ENCODE measurements at places on chromosomes 3 and 15.

- no peak for DNase-seq
These were observed 143.3 kb upstream of the DPH6 start for GRCh38 chr15:35689266-35689665.

DNA sequence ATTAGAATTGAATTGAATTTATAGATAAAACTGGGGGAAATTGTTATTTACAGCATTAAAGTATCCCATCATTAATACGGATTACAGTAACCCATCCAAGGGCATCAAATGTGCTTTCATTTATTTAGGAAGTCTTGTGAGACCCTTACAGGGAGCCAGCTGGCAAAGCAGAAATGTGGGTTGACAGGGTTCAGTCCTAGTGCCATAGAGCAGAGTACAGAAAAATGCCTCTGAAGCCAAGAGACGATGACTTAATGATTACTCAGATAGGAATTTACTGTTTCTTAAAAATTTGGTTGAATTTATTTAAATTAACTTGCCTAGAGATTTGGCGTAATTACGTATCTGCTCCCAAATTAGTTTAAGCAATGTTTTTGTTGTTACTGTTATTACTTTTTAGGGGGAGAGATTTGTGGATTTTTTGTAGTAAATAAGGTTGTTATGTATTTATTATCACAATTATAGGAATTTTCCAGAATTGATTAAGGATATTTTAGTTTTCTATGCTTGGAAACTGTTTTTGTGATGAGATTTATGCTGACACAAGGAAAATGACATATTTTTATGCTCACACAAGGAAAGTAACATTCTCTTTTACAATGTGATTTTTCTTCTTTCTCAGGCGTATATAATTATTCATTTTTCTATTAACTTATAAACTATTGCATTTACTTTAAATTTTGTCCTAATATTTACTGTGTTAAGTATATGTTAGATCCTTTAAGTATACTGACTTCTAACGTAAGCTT lies 152.0 kb downstream of the EPHA6 start:
- no peak for DNase-seq

GRCh38 chr3:24315356-24315755 lies 179.3 kb downstream of the THRB start:
- no peak for DNase-seq

GRCh38 chr3:9087831-9088413 lies 124.7 kb upstream of the RAD18 start:
- no peak for DNase-seq

GRCh38 chr15:66489179-66489791 lies 8.3 kb downstream of the SNAPC5 start:
- no peak for DNase-seq

GRCh38 chr3:109050591-109051167 lies 67.3 kb downstream of the MORC1 start:
- peak; percentile 11 for DNase-seq

GRCh38 chr3:147514366-147515160 lies 105.4 kb downstream of the ZIC1 start:
- no peak for DNase-seq

- no peak for DNase-seq
These were observed 37.9 kb upstream of the MUC13 start for GRCh38 chr3:124972457-124972856.

- DNase-seq, result no peak
These were observed 54.4 kb upstream of the HERC1 start for GRCh38 chr15:63888146-63888545.

- DNase-seq, result no peak
These were observed 122.7 kb downstream of the DGKG start for GRCh38 chr3:186239321-186239720.

DNA sequence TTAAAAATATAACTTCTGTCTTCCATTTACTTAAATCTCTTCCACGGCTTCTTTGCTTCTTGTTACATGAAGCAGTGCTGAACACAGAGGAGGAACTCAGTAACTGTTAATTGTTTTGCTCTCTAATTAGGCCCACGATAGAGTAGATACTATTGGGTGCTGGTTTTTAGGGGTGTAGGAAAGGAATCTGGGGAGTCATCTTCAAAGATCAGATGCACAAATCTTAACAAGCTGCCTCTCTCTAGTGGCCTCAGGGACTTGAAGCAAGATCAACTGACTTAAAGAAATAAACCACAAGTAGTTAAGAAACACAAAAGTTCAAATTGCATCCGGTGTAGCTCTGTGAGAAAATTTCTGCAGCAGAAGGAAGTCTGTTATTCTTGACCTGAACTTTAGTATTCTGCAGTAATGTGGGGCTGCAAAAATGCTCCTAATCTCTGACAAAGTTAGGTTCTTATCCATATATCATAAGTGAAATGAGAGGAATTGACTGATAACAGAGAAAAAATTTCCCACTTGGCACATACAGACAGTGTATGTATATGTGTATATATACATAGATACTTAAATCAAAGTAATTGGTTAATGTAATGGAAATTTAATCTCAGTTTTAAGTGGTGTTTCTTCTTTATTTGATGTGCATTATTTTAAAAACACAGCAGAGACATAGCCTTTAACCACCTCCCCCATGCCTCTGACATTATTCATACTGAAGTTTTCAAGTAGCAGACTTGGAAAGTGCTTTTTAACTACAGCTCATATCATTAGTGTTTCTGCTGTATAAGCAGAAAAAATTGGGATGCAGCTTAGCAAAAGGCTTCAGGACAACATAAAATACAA lies 51.8 kb downstream of the CHST2 start:
- no peak for DNase-seq

GRCh38 chr15:59157840-59158700 lies 48.6 kb upstream of the LDHAL6B start:
- DNase-seq, result no peak

DNA sequence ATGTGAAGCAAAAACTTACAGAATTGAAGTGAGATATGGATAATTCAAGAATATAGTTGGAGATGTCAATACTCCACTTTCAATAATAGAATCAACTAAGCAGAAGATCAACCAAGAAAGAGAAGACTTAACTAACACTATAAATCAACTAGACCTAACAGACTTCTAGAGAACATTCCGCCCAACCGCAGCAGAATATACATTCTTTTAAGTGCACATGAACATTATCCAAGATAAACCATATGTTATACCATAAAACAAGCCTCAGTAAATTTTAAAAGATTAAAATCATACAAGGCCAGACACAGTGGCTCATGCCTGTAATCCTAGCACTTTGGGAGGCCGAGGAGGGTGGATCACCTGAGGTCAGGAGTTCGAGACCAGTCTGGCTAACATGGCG lies 5.5 kb upstream of the TEX55 start:
- DNase-seq, result no peak

DNA sequence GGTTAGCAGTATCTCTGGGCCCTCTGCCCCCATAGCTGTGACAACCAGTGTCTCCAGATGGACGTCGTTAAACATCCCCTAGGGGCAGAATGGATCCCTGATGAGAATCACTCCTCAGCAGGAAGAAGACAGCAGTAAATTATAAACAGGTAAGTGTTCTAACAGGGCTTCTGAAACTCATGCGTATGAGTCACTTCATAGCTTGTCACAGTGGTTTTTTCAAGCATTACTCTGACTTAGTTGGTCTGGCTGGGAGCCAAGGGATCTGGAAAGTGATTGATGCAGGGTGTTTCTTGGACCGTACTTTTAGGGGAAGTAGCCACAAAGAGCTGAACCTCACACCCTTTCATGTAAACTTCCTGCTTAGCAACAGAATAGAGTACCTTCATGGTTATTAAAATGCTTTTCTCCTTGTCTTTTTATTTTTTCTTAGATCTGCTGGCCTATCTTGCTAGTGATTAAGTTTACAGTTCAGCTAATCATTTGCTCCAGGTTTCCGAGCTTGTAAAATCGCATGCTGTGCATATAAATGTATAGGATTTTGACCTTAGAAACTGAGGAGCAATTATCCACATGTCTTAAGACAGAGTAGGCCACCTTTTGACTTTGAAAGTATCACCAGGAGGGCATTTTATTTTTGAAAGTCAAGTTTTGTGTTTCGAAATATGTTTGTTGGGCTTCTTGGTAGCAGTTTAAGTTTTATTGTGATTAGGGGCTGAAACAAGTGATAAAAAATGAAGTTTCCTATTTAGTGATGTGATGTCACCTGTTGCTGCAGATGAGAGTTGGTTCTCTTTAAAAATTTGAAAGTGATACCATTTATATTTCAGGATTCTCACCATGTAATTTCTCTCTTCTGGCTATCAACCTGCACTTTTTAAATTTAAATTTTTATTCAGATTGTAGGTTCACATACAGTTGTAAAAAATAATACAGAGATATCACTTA lies 333.9 kb downstream of the PTPRG start:
- no peak for DNase-seq

DNA sequence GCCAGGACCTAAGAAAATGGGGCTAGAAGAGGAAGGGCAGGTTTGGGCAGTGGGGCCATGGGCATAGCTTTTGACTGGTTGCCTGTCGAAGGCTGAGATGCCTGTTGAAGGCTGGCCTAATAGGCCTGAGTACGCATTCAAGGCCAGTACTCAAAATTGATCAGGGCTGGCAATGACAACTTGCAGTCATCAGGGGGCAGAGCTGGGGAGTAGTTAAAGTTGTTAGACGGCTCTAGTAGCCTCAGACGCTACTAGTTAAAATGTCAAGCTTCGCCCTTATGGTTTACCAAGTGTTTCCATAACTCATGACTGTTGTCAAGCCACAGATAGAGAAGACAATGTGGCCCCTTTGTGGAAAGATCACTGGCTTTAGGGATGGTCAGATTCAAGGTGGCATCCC lies 28.7 kb downstream of the SPG21 start:
- no peak for DNase-seq

DNA sequence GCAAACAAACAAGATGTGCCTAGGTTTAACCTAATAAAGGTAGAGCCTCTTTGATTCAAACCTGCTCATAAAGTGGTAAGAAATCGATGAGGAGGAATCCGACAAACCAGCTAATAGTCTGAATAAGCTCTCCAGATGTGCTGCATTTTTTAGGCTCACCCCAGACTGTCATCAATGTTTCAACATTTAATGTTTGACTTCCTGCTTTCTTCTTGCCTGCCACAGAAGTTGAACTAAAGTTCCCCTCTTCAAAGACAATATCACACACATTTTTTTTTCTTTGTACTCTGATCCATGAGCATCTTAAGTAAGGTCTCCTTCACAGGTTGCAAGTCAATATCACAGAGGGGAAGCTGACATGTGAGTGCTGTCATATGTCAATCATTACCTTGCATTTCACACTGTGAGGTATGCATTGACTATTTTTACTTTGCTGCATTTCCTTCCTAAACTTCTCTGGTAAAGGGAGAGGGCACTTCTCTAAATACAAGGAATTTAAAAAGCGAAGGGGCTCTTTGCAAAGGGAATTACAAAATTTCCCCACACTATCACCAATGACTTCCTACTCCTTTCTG lies 172.3 kb upstream of the MCTP2 start:
- DNase-seq, result no peak

DNA sequence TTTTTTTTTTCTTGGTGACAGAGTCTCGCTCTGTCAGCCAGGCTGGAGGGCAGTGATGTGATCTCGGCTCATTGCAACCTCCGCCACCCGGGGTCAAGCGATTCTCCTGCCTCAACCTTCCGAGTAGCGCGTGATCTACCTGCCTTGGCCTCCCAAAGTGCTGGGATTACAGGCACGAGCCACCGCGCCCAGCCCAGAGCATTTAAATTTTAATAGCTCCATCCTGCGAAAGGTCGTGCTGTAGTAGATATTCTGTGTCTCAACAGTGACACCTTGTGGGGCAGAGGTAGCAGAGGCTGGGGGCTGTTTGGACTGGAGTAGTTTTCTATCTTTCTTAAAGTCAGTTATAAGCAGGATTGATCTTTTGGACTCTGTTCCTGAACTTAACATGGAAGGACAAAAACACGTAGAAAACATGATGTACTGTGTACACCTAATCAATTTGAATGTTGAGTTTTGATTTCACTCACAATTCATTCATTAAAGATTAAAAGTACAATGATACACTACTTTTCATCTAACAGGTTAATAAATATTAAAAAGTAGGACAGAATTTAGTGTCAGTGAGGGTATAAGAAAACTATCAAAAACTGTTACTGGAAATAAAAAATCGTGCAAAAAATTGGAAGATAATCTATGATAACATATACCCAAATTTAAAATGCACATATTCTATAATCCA lies 11.0 kb upstream of the PDCD6IP start:
- peak; percentile 14 for DNase-seq

DNA sequence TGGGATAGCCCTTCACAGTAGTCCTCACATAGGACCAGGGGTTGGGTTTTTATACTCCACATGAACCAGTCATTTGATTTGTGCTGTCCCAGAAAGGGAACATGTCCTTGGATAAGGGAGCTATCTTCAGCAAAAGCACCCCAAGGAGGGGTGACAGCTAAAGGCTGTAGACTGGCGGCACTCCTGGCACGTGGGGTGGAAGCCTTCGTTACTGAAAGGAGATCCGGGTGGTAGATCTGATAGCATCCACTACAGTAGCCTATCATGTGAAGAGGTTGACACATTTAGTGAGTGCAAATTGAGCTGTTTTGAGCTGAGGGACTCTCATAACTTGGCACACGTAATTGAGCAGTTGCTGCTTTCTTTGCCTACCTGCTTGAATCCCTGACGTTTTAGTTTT lies 588.8 kb upstream of the GOLIM4 start:
- no peak for DNase-seq

DNA sequence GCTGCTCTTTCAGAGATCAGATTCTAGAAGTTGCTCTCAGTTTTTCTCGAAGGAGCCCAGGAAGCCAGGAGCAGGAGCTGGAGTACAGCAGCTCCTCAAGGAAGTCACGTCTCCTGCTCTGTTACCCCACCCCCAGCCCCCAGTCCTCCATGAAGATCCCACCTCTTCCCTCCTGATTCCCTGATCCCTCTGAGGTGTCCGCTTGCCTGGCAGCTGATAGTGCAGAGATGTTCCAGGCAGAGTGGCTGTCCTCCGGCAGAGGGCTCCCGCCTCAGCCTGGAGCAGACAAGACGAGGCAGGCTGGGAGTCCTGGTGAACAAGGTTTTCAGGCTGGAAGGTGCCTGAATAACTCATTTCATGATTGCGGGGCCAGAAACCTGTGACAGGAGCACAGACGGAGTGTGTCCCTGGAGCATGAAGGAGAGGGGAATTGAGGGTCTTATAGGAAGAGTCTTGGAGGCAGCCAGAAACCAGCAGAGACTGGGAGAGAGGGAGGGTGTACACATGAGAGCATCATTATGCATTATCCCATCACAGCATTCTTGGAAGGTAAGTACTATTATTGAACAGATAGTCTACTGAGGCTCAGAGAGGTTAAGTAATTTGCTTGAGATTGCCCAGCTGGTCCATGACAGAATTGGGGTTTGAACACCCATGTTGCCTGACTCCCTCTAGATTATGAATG lies 1.2 kb downstream of the HRH1 start:
- no peak for DNase-seq

- no peak for DNase-seq
These were observed 648.9 kb upstream of the ALCAM start for GRCh38 chr3:104717828-104718196.

DNA sequence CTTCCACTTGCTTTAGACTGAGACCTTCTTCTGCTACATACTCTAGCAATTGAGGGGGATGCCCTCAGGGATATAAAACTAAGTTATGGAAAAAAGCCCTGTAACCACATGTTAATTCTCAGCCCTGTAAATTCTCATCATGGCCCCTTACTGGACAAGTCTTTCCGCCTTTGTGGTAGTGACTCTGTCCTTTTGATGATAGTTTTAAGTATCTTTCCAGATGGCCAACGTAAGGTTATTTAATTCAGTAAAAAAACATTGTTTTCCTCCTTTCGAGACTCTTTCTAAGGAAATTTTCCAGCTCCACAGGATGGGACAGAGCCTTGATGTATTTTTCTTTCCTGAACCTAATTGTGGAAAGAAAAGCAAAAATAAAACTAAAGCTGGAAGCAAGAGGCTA lies 25.3 kb upstream of the TM4SF4 start:
- no peak for DNase-seq

Data from NCI-H1694 (cell line).